ENCODE measurements at places on chromosomes 12 and 14.

DNA sequence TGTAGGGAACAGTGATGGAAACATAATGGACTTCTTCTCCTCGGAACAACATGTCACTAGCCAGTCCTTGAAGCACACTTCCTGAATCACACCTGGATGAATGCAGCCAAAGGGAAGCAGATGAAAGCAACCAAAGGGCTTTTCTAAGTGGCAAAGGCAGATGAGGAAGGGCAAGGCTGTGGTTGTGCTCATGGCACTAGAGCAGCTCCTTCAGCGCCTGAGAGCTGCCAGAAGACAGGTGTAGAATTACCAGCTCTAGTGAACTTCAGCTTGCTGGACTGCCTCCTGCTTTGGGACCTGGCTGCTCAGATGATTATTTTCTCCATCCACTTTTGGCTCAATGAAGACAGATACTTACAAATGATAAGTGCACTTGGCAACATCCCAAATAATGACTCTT is 1372.1 kb upstream of the SEL1L start:
- DNase-seq: no peak

- peak; percentile 94 for DNase-seq
These were observed 88.5 kb downstream of the PPM1H start for GRCh38 chr12:62846491-62846890.

- no peak for DNase-seq
These were observed 24.2 kb upstream of the STXBP6 start for GRCh38 chr14:25074099-25074685.

DNA sequence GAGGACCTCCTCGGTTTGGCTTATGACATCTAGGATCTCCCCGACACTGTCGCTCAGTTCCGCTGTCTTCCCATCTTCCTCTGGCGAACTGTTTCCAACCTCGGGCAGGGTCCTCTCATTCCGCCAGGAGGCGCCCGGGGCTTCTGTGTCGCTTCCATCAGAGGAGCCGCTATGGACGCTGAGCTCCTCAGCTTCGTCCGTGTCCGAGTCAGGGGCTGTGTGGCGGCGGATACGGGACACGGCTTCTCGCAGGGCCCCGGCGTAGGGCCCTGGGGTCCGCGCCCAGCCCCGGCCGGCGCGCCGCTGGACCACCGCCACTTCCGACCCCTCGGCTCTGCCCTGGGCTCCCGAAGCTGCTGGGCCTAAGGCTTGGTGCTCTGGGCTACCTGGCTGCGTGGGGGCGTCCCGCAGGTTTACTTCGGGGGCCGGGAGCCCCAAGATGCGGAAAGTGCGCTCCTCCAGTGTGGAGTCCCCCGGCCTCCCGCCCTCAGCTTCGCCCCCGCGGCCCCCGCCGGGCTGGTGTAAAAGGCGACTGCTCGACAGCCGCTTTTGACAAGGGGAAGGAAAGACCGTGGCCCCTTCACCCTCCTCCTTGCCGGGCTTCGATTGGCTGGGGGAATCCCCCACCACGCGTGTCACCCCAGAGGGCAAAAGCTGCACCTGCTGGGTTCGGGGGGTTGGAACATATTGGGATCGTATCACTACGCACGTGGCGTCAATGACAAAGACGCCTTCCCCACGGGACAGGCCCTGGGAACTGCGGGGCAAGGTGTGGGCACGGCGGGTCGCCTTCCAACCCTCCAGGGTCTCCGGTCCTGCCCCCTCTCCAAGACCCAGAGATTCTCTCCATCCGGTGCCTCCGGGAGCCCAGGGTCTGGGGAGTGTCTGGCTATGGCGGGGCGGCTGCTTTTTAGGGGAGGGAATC is 2.1 kb downstream of the DDN start:
- peak; percentile 89 for DNase-seq

GRCh38 chr12:2412305-2412643 is 359.5 kb downstream of the CACNA1C start:
- no peak for DNase-seq

- DNase-seq: no peak
These were observed 136.8 kb downstream of the TPH2 start for GRCh38 chr12:72075401-72075800.

Data from suppressor macrophage treated with lipopolysaccharide for 1 hour (primary cell).